ENCODE measurements at places on chromosomes 1 and 21.

DNA sequence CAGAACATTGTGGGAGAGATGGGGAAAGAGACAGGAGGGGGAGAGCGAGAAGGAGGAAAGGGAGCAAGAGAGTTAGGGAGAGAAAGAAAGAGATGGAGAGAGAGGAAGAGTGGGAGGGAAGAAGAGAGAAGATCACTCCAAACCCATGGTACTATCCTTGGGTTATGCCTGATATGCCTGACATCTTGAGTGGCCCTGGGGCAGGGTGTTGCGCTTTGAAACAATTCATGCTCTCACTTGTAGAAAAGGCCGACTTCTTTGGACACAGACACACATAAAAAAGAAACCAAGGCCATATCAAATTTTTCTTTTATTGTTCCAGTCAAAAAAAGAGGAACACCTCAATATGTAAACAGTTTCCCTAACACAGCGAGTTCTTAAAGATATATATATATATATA, 240.5 kb downstream of the DYRK1A start:
- DNase-seq = no peak

GRCh38 chr1:189834813-189835212, 642.9 kb downstream of the BRINP3 start:
- peak; percentile 95 for DNase-seq

DNA sequence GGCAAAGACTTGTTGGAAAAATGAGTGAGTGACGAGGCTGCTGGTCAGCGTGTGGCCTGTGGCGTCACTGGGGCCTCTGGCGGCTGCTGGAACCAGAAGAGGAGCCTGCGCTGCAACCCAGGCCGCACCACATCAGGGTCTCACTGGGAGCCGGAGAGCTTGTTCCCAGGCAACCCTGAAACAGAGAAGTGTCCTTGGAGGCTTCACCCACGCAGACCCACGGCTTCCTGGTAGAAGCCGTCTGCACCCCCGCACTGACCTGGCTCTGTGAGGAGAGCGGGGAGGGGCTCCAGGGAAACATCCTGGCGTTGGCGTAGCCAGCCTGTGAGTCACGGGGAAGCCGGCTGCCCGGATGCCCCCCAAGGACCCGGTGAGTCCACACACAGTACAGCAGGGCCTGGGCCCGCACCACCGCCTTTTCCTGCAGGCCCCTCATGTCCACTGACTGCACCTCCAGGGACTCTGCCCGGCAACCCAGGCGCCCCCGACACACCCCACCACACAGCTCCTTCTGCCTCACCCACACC, 57.4 kb downstream of the COL6A1 start:
- DNase-seq = no peak

DNA sequence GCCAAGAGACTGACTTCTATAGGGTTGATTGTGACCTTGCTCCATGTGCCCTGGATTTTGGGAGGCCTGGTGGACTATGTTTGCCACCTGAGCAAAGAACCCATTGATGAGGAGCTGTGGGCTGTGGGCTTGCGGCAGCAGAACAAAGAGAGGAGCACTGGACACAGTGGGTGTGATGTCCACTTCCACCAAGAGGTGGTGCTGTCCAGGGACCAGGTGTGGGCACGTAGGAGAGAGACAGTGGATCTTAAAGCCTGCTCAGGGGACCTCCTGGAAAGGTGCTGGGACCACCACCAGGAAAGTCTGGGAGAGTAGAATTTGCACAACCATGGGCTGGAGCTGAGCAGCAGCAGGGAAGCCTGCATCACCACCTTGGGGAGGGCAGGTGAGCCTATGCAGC, 106.7 kb upstream of the ETS2 start:
- DNase-seq = no peak

GRCh38 chr1:229842302-229843255, 216.5 kb downstream of the URB2 start:
- DNase-seq = no peak

DNA sequence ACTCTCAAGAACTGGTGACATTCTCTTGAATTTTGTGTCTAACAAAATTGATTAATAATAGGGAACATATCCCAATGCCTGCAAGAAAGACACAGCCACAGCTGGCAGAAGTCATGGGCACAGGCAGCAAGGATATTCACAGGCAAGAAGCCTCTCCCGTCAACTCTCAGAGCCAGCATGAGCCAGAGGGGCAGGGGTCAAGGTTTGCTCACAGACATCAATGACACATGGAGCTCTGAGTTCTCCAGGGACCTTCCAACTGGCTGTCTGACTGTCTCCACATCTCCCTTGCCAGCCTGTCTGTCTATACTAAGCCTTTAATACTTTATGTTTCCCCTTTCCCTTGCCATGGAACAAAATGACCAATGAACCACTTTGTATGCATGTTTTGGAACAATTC, 101.5 kb upstream of the RAB4A start:
- DNase-seq = no peak

GRCh38 chr21:39911286-39912199, 44.3 kb downstream of the PCP4 start:
- no peak for DNase-seq

DNA sequence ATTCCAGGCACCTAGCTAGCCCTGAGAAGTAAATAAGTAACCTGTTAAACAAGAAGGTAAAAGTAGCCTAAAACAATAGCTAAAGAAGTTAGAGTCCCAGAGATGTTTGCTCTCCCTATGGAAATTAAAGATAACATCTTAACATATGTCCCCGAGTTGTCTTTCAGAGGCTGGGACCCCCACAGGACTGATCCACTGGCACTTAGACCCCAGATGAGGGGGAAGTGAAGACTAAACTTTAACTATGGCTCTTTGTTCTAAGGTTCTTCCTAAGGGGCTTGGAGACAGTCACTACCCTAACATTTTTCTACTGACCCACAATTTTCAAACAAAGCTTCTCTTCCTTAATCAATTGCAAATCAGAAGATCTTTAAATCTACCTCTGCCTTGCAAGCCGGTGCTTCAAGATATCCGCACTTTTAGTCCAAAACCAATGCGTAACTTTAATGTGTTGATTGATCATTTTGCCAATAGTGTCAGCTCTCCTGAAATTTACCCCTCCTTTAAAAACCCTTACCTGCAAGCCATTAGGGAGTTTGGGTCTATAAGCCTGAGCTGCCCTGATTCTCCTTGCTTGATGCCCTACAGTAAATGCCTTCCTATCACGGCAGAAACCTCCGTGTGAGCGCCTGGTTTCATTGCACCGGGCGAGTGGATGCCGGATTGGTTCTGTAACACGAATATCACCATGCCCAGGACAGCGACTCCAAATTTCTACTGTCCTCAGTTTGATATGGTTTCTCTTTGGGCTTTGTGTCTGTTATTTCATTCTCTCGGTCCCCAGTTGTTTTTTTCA, 404.4 kb downstream of the SIPA1L2 start:
- no peak for DNase-seq

GRCh38 chr1:220786057-220786336, 716 bp upstream of the MTARC1 start:
- no peak for DNase-seq

GRCh38 chr1:145926686-145927062, 610 bp downstream of the RBM8A start:
- DNase-seq = no peak

GRCh38 chr1:14313731-14314431, 284.6 kb upstream of the KAZN start:
- no peak for DNase-seq

GRCh38 chr1:2074944-2075740, 24.9 kb downstream of the PRKCZ start:
- DNase-seq = no peak

- no peak for DNase-seq
Measured at GRCh38 chr1:11142618-11143391, 43.1 kb upstream of the EXOSC10 start.

- no peak for DNase-seq
Measured at GRCh38 chr21:44926331-44927101, 5.8 kb upstream of the ITGB2 start.

DNA sequence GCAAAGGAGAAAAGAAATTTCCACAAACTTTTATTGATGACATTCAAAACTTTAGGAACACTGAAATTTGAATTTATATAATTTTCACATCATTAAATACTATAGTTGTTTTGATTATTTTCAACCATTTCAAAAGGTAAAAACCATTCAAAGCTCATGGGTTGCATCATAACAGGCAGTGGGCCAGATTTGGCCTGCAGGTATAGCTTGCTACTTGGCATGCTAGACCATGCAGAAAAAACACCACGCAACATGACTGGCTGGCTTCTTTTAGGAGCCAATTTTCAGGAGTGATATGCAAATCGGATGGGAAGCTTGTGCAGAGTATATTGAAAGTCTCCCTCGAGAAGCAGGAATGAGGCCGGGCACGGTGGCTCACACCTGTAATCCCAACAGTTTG, 144.8 kb downstream of the GLUL start:
- no peak for DNase-seq

GRCh38 chr1:14476170-14476955, 122.1 kb upstream of the KAZN start:
- DNase-seq = no peak

DNA sequence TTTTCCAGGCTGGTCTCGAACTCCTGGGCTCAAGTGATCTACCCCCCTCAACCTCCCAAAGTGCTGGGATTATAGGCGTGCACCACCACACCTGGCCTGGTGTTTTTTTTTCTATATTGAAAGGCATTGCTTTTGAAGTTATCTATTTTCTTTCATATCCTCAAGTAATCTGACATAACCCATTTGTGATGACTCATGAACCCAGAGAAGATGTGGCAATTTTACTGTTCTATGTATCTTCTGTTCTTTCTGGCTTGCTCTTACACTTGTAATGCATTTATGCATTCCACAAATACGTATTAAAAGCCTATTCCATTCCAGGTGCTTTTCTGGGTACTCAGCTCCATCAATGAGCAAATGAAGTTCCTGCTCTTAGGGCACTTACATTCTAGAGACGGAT, 29.9 kb upstream of the ERRFI1 start:
- no peak for DNase-seq

- no peak for DNase-seq
Measured at GRCh38 chr1:162992945-162993344, 76.2 kb upstream of the RGS4 start.

DNA sequence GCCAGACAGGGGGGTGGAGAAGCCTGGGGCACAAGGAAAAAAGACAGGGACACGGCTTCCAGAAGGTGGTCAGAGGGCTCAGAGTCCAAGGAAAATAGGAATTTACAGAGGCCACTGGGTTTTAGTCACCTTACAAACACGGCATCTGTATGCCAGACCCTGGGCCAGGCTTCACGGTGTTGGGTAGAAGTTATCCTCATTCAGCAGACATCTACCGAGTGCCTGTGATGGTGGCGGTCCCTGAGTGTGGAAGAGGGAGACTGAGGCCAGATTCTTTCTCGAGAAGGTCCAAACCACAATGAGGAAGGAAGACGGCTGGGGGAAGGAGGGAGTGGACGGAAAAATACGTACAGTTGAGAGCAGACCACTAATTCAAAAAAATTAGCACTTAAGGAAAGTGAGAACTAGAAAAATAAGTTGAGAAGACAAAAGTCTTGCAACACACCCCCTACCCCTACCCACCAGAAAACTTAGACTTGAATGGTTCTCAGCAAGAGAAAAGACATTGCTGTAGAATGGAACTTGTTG, 864 bp upstream of the BTG2 start:
- DNase-seq = no peak

DNA sequence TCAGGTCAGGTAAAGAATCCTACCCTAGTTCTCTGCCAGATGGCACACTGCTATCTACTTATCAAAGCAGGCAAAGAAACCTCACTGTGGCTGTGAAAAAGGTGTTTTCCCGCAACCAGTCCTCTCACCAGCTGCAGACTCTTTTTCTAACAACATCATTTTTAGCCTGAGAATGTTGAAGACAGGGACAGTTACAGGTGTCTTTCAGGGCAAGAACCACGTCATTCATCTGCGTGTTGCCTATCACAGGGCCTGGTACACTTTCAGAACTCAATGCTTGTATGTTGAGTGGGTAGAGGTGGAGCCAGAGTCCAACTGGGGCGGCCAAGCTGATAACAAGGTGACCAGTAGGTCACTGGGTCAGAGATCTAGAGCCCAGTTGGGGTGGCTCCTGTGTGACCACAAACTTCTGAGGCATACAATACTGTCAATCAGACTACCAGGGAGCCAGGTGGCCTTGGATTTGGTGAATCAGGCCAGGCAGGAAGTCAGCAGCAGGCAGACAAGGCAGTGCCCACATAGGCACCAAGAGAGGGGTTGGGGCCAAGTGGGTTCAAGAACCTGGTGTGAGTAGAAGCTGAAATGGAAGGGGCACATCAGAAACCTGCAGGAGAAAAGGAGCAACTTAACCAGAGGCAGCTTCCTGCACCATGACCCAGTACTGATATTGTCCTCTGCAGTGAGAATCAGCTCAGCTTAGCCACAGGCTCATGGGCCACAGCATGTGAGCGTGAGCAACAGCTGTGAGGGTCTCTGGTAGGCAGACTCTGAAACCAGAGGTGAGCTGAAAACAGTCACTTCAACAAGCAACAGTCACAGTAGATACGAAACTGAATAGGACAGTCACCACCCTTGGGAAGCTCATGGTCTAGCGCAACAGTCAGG, 123.6 kb downstream of the DTL start:
- DNase-seq = no peak

DNA sequence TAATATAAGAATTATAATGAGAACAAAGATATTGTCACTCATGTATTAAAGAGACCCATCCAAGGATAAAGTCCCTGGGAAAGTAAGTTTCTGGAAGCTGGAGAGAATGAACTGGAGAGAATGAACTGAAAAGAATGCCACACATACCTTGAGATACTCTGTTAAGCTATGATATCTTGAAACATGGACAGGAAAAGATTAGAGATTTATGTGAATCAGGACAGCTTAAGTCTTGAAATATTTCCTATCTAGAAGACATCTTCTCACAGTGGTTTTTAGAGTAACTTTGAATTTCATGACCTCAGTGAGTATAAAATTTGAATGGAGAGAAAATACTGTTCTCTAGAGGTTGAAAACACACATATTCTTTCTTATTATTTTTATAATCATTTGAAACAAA, 201.3 kb upstream of the HMCN1 start:
- DNase-seq = no peak

DNA sequence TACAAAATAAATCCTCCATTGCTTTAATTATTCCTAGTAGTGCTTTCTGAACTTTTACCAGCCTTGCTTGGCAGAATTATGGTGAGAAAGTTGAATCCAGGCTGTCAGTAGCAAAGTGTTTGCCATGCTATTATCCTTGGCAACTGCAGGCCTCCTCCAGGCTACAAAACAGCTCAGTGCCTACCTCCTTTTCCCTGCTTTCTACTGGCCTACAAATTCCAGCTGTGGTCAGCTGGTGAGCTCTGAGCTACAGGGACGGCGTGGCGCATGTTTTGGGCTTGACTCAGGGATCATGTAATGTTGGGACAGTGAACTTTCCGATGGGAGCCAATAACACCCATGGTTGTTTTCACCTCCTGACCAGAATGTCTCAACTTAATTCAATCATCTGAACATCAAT, 456.1 kb upstream of the ADAMTS5 start:
- DNase-seq = no peak

Data from NCI-H1417 treated with DMSO at 0.1 percent for 48 hours (cell line).